ENCODE measurements at places on chromosomes 2 and 18.

GRCh38 chr18:46488471-46489213, 168.4 kb downstream of the LOXHD1 start:
- no peaks in the 10 kb centered on the region for H3K27me3 ChIP-seq
- H3K36me3 ChIP-seq = no peaks in the 10 kb centered on the region
- no peak overlapping the region for H3K4me3 ChIP-seq
- DNase-seq = no peak
- H3K4me1 ChIP-seq = no peaks in the 10 kb centered on the region
- no peak overlapping the region for H3K27ac ChIP-seq

DNA sequence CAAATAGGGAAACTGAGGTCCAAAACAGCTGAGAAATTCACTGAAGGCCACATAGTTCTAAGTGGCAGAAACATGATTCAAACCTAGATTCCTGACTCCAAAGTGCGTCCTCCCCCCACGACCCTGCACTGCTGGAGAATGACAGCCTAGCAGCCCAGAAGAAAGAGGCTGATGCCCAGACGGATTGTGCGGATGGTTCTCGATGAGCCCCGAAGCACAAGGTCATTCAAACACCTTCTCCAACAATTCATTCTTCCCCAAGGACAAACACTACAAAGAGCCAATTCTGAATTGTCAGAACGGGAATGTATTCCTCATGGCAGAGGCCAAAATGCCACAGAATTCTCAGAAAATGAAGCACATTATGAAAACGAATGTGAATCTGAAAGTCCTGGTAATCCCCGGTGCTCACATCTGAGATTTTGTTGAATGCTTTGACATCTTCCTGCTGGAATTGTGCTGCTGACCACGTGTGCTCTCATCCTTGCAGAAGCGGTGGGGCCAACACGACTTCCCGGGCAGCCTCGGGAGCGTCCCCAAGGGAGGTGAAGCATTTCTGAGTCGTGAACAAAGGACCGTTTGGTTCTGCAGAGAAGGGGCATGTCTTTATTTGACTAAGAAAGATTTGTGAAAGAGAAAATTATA, 337.0 kb downstream of the EIPR1 start:
- DNase-seq = no peak
- H3K27me3 ChIP-seq = no peaks in the 10 kb centered on the region
- no peaks in the 10 kb centered on the region for H3K36me3 ChIP-seq

- no peak overlapping the region for H3K27ac ChIP-seq
- no peaks in the 10 kb centered on the region for H3K27me3 ChIP-seq
- DNase-seq = no peak
These were observed 93.3 kb downstream of the CTAGE1 start for GRCh38 chr18:22324191-22325131.

DNA sequence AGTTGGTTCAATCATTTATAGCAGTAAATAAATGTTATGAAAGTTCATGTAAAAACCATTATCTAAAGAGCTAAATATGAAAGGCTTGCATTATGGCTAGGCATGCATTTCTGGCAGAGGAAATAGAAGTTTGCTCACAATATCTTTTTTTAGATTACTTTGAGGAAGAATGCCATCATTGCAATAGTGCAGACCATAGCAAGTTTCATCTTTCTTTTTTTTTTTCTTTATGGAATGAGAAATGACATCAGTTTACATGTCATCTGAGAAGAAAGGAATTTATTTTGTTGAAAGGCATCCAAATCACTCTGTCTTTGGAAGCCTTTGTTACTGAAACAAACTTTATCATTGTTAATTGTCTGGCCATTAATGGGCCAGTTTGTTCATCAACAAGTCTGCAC, 74.5 kb upstream of the NCKAP5 start:
- no peaks in the 10 kb centered on the region for H3K27me3 ChIP-seq
- no peak overlapping the region for H3K4me3 ChIP-seq
- no peak for DNase-seq
- H3K4me1 ChIP-seq = no peaks in the 10 kb centered on the region

Data from activated T-helper 2 cell treated with anti-CD3 and anti-CD28 coated beads, Interferon-gamma antibody, Interleukin-2, Interleukin-4, amounts not matched to agents 10 μg/mL and 5 μg/mL and 100 μg/mL, durations not matched to agents 14 hours and 24 hours and 36 hours (primary cell).